Tibial artery (tissue), 4 donors: ENCODE measurements at places on chromosomes 2 and 18.

GRCh38 chr2:24824966-24825882 is 32.0 kb downstream of the CENPO start:
- DNase-seq, result no peak
- no peaks in the 10 kb centered on the region for H3K27me3 ChIP-seq
- H3K36me3 ChIP-seq, result peaks cover 57% of the 10 kb centered on the region
- no peak overlapping the region for H3K27ac ChIP-seq
- no peak overlapping the region for H3K4me3 ChIP-seq

- H3K4me3 ChIP-seq, result no peak overlapping the region
- no peaks in the 10 kb centered on the region for H3K27me3 ChIP-seq
- no peak overlapping the region for H3K27ac ChIP-seq
- no peaks in the 10 kb centered on the region for H3K36me3 ChIP-seq
- DNase-seq, result no peak
- no peaks in the 10 kb centered on the region for H3K4me1 ChIP-seq
These were observed 162.7 kb downstream of the EIPR1 start for GRCh38 chr2:3214806-3215404.

DNA sequence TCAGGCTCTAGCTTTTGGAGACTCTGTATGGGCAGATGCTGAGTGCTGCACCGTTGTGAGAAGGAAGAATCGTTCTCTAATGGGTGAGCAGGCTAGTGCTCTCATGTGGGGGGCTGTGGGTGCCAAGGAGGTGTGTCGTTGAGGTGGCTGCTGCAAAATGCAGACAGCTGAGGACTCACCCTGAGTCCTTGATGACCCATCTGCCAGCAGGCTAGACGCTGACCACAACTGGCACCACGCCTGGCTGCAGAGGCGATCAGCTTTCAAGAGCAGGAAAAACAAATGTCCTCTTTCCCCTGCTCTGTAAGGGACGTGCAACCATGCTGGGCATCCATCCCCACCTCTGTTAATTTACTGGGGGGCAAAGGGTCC is 48.2 kb downstream of the HAUS1 start:
- no peaks in the 10 kb centered on the region for H3K36me3 ChIP-seq
- DNase-seq, result no peak

- H3K27ac ChIP-seq, result peak overlapping the region; percentile 77
- no peaks in the 10 kb centered on the region for H3K27me3 ChIP-seq
- H3K36me3 ChIP-seq, result no peaks in the 10 kb centered on the region
- H3K4me1 ChIP-seq, result no peaks in the 10 kb centered on the region
These were observed 246.6 kb downstream of the FHOD3 start for GRCh38 chr18:36543991-36544725.

DNA sequence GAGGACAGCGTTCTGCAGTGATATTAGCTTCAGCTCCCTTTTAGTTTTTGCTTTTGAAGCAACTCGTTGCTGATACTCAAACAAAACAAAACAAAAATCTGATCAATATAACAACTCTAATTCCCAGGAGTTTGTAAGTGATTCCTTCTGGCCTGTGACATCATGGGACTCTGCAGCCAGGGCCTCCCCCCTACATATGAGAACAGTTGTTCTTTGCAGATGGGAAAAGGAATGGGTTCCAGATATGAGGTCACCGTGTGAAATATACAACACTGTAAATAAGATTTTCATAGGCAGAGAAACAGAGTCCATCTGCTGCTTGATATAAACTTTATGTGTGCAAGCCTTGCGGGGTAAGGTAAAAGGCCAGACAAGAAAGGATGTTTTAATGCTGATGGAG is 56.7 kb downstream of the DIS3L2 start:
- no peak overlapping the region for H3K4me3 ChIP-seq
- DNase-seq, result no peak
- H3K36me3 ChIP-seq, result peaks cover 12% of the 10 kb centered on the region
- no peaks in the 10 kb centered on the region for H3K27me3 ChIP-seq
- H3K27ac ChIP-seq, result no peak overlapping the region

GRCh38 chr2:239175181-239175580 is 225.6 kb downstream of the HDAC4 start:
- no peak overlapping the region for H3K27ac ChIP-seq
- H3K4me1 ChIP-seq, result no peaks in the 10 kb centered on the region
- no peak overlapping the region for H3K4me3 ChIP-seq
- H3K36me3 ChIP-seq, result peaks cover 57% of the 10 kb centered on the region

DNA sequence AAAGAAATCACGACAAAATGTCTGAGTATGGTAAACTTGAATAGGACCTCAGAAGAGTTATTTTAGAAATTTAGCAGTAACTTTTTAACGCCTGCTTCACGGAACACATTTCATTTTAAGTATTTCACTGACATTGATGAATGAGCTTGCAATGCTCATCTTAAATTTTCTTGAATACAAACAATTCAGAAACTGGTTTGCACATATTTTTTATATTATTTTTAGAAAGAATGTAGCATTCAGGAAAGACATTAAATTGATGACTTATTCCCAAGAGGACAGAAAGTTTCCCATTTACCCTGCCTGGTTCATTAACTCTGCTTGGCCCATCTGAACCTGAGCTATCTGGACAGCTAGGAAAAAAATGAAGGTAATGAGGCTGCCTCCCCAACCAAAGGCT is 89.3 kb downstream of the MBD2 start:
- no peak for DNase-seq
- H3K4me3 ChIP-seq, result no peak overlapping the region
- no peaks in the 10 kb centered on the region for H3K4me1 ChIP-seq
- H3K27ac ChIP-seq, result no peak overlapping the region
- no peaks in the 10 kb centered on the region for H3K27me3 ChIP-seq
- peaks cover 12% of the 10 kb centered on the region for H3K36me3 ChIP-seq

GRCh38 chr2:173079973-173080860 is 4.6 kb downstream of the MAP3K20 start:
- no peaks in the 10 kb centered on the region for H3K36me3 ChIP-seq
- H3K4me1 ChIP-seq, result peaks cover 61% of the 10 kb centered on the region
- H3K27ac ChIP-seq, result peak overlapping the region; percentile 14
- H3K4me3 ChIP-seq, result no peak overlapping the region
- no peak for DNase-seq

DNA sequence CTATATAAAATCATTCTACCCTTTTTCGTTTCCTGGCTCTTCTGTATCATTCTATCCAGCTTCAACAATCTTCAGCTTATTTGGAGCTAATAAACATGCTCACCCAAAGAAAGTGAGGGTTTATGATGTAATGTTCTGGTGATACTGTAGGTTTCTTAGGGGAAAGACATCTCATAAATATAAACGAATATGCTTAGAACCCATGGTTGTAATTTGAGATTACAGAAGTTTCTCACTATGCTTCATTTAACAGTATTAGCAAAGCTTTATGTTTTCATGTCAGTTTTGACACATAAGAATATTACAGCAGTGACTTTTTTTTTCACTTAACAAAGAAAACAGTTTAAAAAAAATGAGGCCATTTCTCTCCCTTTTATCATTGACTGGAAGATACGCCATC is 11.8 kb upstream of the PEX13 start:
- H3K27ac ChIP-seq, result no peak overlapping the region
- H3K27me3 ChIP-seq, result no peaks in the 10 kb centered on the region
- no peak overlapping the region for H3K4me3 ChIP-seq
- no peaks in the 10 kb centered on the region for H3K4me1 ChIP-seq

GRCh38 chr2:176136374-176137251 is 7.1 kb downstream of the HOXD8 start:
- H3K27me3 ChIP-seq, result peaks cover 22% of the 10 kb centered on the region
- peaks cover 49% of the 10 kb centered on the region for H3K4me1 ChIP-seq
- no peaks in the 10 kb centered on the region for H3K36me3 ChIP-seq
- H3K4me3 ChIP-seq, result peak overlapping the region; percentile 66

- H3K4me3 ChIP-seq, result no peak overlapping the region
- no peak overlapping the region for H3K27ac ChIP-seq
- DNase-seq, result no peak
- peaks cover 17% of the 10 kb centered on the region for H3K36me3 ChIP-seq
- H3K27me3 ChIP-seq, result no peaks in the 10 kb centered on the region
These were observed 33.7 kb downstream of the SPAG16 start for GRCh38 chr2:213317929-213318328.

DNA sequence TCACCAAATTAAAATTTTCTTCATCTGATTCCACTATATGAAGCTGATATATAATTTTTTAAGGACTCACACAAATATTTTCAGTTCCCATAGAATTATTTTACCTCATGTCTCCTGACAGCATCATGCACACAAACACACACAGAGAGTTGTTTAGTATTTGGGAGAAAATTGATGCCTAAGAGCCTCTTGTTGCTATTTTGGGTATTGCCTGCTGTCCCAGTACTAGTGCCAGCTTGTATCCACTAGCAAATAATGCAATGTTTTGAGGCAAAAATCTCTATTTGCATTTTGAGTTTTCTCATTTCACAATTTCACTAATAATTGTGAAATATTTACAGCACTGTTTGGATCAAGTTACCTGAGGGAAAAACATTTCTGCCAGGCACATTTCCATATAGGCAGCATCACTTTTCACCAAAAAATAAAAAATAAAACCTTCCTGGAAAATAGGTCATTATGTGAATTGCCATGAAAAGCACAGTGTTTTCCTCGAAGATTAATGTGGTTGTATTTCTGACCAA is 328.2 kb downstream of the KCNJ3 start:
- no peak overlapping the region for H3K27ac ChIP-seq
- H3K4me3 ChIP-seq, result no peak overlapping the region
- H3K27me3 ChIP-seq, result no peaks in the 10 kb centered on the region
- no peaks in the 10 kb centered on the region for H3K4me1 ChIP-seq
- no peak for DNase-seq

DNA sequence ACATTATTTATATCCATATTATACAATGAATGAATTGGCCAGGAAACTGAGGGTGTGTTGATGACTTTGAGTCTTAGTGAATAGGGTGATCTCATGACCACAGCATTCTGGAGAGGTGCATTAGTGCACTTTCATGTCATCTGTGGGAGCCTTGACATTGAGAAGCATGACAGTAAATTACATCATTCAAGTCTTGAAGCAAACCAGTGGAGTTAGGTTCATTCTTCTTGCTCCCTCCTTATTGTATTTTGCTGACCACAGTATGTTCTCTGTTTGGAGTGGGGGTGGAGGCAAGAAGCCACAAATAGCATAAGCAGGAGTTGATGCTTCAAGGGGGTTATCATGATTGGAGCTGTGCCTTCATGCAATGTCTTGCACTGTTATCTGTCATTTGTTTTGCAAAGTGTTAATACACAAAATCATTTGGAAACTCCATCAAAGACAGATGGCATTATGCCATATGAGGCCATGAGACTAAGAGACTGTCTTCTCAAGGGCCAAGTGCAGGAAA is 680.2 kb downstream of the NYAP2 start:
- no peak overlapping the region for H3K27ac ChIP-seq
- H3K36me3 ChIP-seq, result no peaks in the 10 kb centered on the region
- H3K4me1 ChIP-seq, result no peaks in the 10 kb centered on the region
- no peak for DNase-seq
- no peak overlapping the region for H3K4me3 ChIP-seq
- no peaks in the 10 kb centered on the region for H3K27me3 ChIP-seq

- H3K36me3 ChIP-seq, result no peaks in the 10 kb centered on the region
- H3K27me3 ChIP-seq, result no peaks in the 10 kb centered on the region
- DNase-seq, result no peak
- H3K27ac ChIP-seq, result no peak overlapping the region
- H3K4me1 ChIP-seq, result no peaks in the 10 kb centered on the region
These were observed 239.2 kb upstream of the HS6ST1 start for GRCh38 chr2:128557831-128558241.

DNA sequence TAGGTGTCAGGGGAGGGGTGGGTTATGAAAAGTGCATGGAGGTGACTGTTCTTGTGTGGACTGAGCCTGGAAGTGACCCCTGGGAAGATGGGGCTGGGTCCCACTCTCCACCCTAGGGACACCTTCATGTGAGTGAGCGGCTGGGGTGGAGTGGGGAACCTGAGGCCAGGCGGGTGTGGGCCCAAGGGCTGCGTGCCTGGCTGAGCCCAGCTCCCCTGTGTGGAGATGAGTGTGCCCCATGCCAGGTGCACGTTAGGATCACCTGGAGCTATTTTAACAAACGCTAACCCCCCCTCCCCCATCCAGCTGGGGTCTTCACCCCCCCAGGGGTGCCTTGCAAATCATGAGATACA is 26.5 kb downstream of the ZAP70 start:
- no peak overlapping the region for H3K4me3 ChIP-seq
- H3K36me3 ChIP-seq, result peaks cover 10% of the 10 kb centered on the region
- no peak for DNase-seq
- no peak overlapping the region for H3K27ac ChIP-seq
- peaks cover 16% of the 10 kb centered on the region for H3K27me3 ChIP-seq

GRCh38 chr18:57839942-57840381 is 36.8 kb upstream of the ATP8B1 start:
- H3K27me3 ChIP-seq, result no peaks in the 10 kb centered on the region
- H3K27ac ChIP-seq, result no peak overlapping the region
- no peaks in the 10 kb centered on the region for H3K36me3 ChIP-seq

GRCh38 chr2:230830428-230830827 is 34.3 kb upstream of the ITM2C start:
- no peak for DNase-seq
- no peaks in the 10 kb centered on the region for H3K27me3 ChIP-seq
- H3K36me3 ChIP-seq, result no peaks in the 10 kb centered on the region
- H3K4me1 ChIP-seq, result no peaks in the 10 kb centered on the region
- no peak overlapping the region for H3K27ac ChIP-seq

- H3K4me1 ChIP-seq, result peaks cover 4% of the 10 kb centered on the region
- H3K36me3 ChIP-seq, result no peaks in the 10 kb centered on the region
- H3K27ac ChIP-seq, result no peak overlapping the region
These were observed 22.0 kb upstream of the CYP1B1 start for GRCh38 chr2:38097988-38098385.

DNA sequence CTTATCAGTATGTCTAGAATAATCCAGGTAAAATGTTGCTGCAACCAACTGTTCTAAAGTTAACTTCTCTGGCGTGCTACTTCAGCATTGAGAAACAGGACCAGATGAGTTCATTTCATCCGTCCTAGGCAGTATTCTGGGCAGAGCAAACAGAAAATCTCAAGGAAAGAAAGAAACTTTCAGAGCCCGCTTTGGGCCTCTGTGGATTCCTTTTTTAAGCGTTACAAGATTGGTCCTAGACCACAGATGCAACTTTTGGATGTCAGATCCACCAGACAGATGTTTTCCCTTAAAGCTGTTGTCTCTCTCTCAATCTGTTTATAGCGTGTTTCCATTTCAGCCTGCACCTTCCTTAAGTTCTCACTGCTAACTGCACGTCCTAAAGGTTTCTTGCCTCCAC is 75.0 kb downstream of the BCL2 start:
- H3K4me3 ChIP-seq, result no peak overlapping the region
- peaks cover 14% of the 10 kb centered on the region for H3K4me1 ChIP-seq
- H3K36me3 ChIP-seq, result no peaks in the 10 kb centered on the region
- DNase-seq, result no peak
- H3K27ac ChIP-seq, result no peak overlapping the region
- no peaks in the 10 kb centered on the region for H3K27me3 ChIP-seq
